ENCODE measurements at places on chromosomes 3 and 15.

DNA sequence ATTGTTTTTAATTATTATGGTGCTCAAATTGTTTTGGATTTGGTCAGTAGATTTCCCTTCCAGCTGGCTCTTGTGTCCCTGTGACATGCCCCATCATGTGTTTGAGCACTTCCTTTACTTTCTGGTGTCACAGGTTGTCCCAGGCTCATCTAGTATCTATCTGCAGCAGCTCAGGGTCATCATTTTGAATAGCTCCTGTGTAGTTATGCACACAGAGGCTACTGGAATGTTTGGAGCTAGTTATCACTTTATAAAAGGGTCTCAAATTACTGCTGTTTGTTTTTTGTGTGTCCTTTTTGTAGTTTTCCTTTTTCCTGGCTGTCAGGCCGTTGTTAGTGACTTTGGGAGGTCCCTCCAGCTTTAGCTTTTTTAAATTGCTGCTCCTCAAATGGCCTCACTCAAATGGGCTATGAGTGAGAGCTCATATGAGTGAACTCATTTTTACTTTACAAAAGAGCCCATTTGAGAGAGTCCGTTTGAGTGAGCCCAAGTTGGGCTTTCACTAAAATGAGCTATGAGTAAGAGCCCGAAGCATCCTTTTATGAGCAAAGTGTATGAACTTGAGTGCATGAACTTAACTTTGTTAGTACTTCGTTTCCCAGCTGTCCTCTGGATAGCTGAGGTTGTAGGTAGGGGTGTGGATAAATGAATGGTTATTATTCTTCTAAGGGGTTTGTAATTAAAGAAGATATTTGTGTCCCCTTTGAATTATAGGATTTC lies 43.8 kb downstream of the SQOR start:
- no peak for DNase-seq

- DNase-seq, result no peak
Measured at GRCh38 chr3:3675186-3675585, 124.0 kb upstream of the LRRN1 start.

DNA sequence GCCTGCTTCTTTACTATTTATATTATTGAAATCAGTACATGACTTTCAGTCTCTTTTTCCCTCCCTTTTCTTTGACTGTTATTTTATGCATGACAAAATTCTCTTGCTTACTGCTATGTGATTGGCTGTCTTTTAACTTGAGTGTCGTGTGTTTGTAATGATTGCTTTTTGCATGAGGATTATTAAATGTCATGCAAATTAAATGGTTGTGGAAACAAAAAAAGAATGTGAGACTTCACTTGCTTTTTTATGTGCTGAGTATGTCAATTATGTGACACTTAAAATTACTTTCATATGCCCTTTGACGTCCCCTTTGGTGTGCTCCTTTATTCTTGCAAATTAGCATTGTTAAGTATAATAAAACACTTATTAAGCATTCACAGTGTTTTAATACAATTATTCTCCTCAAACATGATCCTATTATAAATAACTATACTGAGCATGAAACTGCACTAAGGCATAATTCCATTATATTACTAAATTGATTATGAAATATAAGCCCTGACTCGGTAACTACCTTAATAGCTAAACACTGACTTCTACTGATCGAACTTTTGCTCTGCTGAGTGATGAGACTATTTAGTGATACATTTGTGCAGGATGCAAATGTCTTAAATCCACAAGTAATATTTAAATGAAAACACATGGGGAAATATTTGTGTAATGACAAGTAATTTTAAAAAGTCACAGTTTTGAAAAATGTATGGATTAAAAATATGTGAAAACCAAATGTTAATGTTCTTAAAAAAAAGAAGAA lies 401.7 kb downstream of the NLGN1 start:
- no peak for DNase-seq

DNA sequence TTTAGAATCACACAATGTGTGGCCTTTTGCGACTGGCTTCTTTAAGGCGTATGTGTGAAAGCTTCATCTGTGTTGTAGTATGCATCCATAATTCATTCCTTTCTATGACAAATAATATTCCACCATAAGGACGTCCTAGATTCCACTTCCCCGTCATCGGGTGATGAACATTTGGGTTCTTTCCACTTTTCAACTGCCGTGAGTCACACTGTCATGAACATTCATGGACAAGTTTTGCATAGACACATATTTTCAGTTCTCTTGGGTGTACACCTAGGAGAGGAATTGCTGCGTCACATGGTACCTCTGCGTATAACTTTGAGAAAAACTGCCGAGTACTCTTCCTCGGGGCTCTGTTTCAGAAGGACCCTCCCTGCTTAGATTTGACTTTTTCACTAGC lies 97.3 kb downstream of the TOP2B start:
- no peak for DNase-seq

- DNase-seq, result no peak
Measured at GRCh38 chr3:123021996-123022510, 5.5 kb downstream of the SEMA5B start.

- DNase-seq, result no peak
Measured at GRCh38 chr3:178699810-178700209, 163.6 kb downstream of the KCNMB2 start.

DNA sequence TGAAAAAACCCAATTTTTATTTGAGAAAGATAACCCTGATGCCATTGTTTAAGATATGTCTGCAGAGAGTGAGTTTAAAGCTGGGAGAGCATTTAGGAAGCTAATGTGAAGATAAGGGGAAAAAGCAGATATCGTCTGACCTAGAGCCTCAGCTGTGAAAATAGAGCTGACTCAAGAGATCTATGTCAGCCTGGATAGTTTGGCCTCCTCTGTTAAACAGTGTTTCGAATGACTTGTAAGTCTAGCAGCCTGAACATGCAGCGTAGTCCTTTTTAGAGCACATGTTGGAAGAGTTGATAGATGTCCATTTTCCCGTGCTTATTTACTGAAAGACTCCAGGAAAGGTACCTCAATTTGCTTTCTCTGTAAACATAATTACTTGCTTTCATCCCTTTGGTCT lies 48.1 kb downstream of the ALCAM start:
- no peak for DNase-seq

- DNase-seq, result no peak
Measured at GRCh38 chr3:101319531-101319930, 844 bp downstream of the IMPG2 start.

DNA sequence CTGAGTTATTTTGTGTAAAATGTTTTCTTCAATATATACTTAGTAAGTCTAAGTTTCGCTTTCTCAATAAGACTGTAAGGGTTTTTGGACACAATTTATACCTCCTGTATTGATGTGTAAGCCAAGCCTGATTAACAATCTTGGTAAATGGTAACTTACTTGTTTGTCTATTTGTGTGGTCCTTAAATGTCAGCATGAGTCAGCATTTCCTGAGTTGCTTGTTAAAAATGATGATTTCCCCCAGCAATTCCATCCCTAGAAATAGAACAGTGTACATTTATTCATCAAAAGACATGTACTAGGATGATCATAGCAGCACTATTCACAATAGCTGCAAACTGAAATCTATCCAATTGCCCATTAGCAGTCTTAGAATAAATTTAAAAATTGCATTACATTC lies 53.4 kb upstream of the LRIG1 start:
- no peak for DNase-seq

- DNase-seq, result no peak
Measured at GRCh38 chr3:177150970-177151627, 46.2 kb downstream of the TBL1XR1 start.

GRCh38 chr15:60721257-60721626 lies 242.3 kb upstream of the ICE2 start:
- no peak for DNase-seq

DNA sequence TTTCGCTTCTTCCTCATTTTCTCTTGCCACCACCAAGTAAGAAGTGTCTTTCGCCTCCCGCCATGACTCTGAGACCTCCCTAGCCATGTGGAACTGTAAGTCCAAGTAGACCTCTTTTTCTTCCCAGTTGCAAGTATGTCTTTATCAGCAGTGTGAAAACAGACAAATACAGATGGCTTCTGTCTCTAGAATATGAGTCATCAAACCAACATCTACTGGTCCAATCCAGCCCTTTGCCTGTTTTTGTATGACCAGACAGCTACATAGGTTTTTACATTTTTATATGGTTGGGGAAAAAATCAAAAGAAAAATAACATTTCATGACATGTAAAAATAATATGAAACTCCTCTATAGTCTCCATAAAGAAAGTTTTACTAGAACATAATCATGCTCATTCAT lies 118.7 kb upstream of the PTPRG start:
- no peak for DNase-seq

- no peak for DNase-seq
Measured at GRCh38 chr3:143151004-143151731, 31.6 kb downstream of the CHST2 start.

- no peak for DNase-seq
Measured at GRCh38 chr3:86743233-86743632, 247.7 kb downstream of the VGLL3 start.

DNA sequence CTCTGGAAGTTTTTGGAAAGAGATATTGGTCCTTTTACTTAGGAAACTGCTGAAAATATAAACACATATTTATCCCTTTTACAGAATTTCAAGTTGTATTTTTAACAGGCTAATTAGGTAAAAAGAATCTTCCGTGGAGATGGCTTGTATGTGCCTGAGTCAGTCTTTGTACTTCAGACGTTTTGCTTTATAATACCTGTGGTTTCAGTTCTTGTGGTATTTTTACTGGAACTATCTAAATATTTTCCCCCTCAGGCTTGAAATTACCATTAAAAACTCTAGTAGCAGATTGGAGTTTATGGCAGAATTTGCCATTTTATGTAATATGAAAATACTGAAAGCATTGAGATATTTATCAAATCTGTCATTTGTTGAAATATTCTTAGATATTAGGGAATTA lies 151.6 kb upstream of the CGNL1 start:
- DNase-seq, result no peak

DNA sequence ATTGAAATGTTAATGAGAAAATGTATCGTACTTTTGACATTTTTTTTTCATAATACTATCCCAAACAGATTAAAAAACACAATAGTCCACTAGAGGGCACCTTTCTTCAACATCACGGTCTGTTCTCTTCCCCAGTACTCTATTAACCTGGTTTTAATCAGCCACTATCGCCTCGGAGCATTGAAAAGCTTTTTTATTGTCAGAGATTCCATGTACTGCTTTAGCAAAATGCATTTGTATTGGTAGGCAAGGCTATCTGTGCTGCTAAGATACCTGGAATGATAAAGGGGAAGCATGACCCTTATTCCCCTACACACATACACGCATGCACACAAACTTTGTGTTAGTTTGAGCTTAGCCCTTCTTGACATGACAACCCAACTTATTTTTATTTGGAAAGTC lies 160.1 kb upstream of the IL12A start:
- DNase-seq, result no peak

DNA sequence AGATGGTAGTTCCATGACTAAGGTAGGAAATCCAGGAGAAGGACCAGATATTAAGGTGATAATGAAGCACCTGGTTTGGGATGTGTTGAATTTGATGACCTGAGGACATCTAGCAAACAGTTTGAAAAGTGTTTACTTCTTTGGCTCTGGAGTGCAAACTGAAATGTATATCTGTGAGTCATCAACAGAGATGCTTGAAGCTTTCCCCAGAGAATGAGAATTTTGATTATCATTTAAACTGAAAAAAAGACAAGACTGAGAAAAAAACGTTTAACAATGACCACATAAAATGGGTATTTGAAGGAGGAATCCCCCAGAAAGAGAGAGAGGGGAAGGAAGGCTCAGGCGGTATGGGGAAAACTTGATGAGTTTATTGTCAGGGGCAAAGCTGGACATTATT lies 20.7 kb upstream of the GSK3B start:
- no peak for DNase-seq

Measured in stimulated activated CD4-positive, alpha-beta T cell treated with anti-CD3 and anti-CD28 coated beads, Interleukin-1b, Interleukin-23, amount 100 ng/mL, for 24 hours (primary cell).